ENCODE measurements at places on chromosomes 13 and 19.

DNA sequence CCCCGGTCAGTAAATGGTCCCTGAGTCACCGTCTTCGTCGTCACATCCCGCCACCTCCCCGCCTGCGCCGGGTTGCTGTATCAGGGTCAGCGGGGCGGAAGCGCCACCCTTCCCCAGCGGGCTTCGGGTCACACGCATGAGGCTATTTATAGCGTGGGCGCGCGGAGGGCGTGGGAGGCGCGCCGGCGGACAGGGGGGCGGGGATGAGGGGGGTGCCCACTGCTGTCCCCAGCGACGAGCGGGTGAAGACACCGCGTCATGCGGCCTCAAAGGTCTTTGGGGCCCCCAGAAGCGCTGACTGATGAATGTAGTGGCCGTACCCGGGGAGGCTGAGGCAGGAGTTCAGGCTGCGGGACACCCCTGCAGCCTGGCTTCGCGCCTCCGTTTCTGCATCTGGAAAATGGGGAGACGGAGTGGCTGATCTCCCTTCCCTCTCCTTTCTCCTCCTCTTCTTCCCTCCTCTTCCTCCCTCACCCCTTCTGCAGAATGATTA is 7.9 kb downstream of the UNC13A start:
- DNase-seq, result no peak

GRCh38 chr19:14159059-14159458 is 22.7 kb upstream of the ASF1B start:
- no peak for DNase-seq

GRCh38 chr13:95250961-95251360 is 50.3 kb downstream of the ABCC4 start:
- DNase-seq, result no peak

DNA sequence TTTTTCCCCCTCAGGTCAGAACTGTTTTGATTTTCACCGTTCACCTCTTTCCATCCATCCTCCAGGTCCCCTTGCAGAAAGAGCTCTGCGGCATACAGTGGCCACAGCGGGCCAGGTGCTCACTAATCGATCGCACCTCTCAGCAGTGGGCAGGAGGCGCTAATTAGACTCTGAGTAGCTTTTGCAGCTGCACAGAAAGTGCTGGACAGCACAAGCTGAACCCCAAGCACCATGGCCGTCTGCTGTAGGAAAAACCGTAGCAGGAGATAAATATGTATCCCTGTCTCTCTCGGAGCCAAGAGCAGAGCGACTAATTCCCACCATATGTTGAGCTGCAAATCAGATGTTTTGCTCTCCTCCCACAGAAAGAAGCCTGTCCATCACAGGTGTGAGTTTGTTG is 54.4 kb downstream of the PEX11G start:
- no peak for DNase-seq

DNA sequence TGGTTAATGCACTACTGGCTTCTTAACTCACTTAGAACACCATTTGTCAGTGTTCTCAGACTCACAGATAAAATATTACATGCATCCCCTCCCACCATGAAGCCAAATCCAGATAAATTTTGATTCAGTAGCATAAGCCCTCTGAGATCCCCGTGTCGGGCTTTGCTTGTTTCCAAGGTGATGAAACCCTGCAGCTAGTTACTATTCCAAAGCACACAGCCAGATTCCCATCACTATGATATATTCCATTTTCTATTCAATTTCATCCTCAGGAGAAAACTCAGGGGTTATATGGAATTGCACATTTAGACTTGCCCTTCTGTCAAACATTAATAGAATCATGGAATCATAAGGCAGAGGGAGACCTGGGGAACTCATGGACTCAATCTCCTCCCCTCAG is 9.4 kb upstream of the FAM124A start:
- no peak for DNase-seq

GRCh38 chr19:45322744-45323281 is at the start of gene CKM:
TSS of gene CKM (minus strand) at chr19:45322875. CDS start at chr19:45319713, 3,162 bp downstream.
- DNase-seq, result no peak

- DNase-seq, result no peak
Observed at GRCh38 chr13:27601803-27602202, 18.5 kb downstream of the LNX2 start.

DNA sequence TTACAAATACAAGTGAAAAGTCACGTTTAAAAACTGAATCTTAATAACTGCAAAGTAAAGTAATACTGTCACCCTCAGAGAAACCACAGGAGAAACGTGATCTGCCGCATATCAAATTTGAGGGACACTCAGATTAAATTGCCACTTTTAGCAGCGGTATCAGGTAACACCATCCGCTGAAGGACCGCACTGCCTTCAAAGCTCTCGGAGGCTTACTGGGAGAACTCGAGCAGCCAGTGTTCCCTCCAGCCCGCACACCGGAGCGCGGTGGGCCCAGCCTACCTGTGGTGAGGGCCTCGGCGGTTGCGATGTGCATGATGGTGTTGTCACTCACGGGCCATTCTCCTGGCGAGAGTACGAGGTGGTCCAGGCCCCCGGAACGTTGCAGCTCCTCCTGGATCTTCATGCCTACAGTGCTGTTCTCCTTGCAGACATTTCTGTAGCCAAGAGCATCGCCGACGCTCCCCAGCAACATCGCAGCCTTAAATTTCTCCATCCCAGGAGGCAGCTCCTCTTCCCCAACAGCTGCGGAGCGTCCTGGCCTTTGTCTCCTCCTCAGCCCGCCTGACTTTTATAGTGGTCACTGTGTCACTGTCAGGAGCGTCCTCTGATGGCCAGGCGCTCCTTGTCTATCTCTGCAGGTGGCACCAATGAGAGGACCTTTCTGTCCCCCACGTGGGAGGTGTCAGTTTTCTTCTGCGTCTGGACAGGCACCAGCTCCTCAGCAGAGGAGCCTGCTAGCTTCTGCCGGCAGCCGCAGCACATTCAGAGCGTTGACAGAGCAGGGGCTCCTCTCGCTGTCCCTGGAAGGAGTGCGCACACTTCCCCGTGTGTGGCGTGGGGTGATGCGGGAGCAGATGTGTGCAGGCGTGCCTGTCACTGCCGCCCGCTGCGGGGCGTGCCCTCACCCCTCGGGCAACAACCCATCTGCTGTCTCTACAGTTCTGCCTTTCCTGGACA is at the start of gene ADPRHL1:
TSS of gene ADPRHL1 (minus strand) at position 547 of the 960 bp plus-strand sequence. CDS start at position 496, 51 bp downstream.
- DNase-seq, result no peak

- no peak for DNase-seq
Observed at GRCh38 chr13:25633093-25633492, 261.3 kb downstream of the ATP8A2 start.

DNA sequence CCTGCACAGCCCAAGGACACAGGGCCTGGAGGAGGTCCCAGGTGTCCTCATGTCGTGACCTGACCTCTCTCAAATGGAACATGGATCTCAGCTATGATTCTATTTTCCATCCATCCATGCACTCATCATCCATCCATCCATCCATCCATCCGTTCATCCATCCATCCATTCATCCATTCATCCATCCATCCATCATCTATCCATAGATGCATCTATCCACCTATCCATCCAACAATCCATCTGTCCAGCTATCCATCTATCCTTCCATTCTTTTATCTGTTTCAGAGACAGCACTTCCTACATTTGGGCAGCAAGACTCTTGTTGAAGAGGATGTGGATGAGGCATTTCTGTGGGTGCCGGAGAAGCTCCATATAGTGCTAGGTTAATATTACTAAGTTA is 86.7 kb downstream of the SCGB2B2 start:
- DNase-seq, result no peak

GRCh38 chr19:20388706-20389225 is 176.8 kb downstream of the ZNF737 start:
- no peak for DNase-seq
